ENCODE measurements at places on chromosomes 13 and 19.
A peak's percentile ranks its signal among the peaks of the same experiment; 100 is the strongest.

- no peak for DNase-seq
Observed at GRCh38 chr19:35052599-35053190, 11.2 kb downstream of the HPN start.

GRCh38 chr13:64849196-64849595 is 2380.9 kb downstream of the PCDH9 start:
- DNase-seq, result no peak

- DNase-seq, result no peak
Observed at GRCh38 chr13:77980592-77980991, 62.0 kb upstream of the EDNRB start.

GRCh38 chr13:28099396-28100149 is 803 bp downstream of the FLT3 start:
- no peak for DNase-seq

DNA sequence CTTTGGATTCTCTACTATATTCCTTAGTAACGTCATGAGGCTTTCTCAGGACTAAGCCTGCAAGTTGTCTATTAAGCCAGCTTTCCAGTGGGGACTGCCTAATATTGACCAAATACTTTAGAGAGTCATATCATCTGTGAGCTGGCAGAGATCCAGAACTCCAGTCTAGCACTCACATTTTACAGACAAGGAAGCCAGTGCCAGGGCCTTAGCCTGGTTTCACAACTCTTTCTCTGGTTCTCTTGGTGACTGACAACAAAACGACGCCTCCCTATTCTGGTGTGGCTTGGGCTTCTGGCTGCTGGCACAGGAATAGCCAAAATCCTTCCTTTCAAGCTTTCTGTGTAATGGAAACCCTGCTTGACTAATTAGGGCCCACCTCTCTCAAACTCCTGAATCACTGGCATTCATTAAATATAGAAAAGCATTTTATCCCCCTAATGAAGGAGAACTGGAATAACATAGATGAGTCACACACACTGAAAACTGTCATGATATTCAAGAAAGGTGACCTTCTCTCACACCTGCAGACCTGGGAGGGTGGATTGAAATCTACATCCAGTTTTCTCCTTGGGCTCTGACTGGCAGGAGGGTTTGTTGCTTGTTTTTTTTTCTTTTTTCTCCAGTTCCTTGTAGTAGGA is 75.2 kb upstream of the UBL3 start:
- peak; percentile 4 for DNase-seq

GRCh38 chr13:22169473-22169872 is 498.6 kb downstream of the FGF9 start:
- DNase-seq, result no peak

GRCh38 chr19:45142726-45143110 is 18.1 kb downstream of the NKPD1 start:
- no peak for DNase-seq

DNA sequence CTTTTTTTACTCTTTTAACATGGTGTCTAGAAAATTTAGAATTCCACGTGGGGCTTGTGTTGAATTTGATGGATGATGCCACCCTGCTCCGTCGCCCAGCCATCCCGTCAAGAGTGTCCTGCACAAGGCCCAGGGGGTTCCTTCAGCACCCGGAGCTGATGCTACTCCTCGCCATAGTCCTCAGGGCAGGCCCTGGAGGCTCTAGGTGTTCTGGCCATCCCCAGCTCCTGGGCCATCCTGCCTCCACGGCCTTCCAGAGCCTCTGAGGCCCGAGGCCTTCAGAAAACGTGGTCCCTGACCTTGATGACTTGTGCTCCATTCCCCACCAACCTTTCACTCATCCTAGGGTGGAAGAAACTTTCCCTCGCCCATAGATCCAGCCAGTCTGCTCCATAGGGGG is 3.3 kb downstream of the AKT1S1 start:
- DNase-seq, result no peak

- DNase-seq, result no peak
Observed at GRCh38 chr13:99228737-99229691, 28.4 kb downstream of the UBAC2 start.

GRCh38 chr19:28217022-28217421 is 995.9 kb downstream of the UQCRFS1 start:
- DNase-seq, result no peak

GRCh38 chr19:11880598-11880997 is 7.0 kb upstream of the ZNF69 start:
- DNase-seq, result no peak

- no peak for DNase-seq
Observed at GRCh38 chr19:41530761-41531301, 45.1 kb upstream of the CEACAM21 start.

GRCh38 chr19:14529254-14530004 is at the start of gene TECR:
TSS of gene TECR (plus strand) at chr19:14529594. CDS start at chr19:14529697, 103 bp downstream.
- DNase-seq, result peak; percentile 98

- DNase-seq, result no peak
Observed at GRCh38 chr13:37109051-37109678, 3.7 kb upstream of the CSNK1A1L start.

- no peak for DNase-seq
Observed at GRCh38 chr13:101572456-101572855, 120.0 kb downstream of the ITGBL1 start.

- DNase-seq, result no peak
Observed at GRCh38 chr13:97353927-97354675, 79.9 kb upstream of the RAP2A start.

- DNase-seq, result no peak
Observed at GRCh38 chr19:49746206-49746958, 16.7 kb downstream of the TSKS start.

DNA sequence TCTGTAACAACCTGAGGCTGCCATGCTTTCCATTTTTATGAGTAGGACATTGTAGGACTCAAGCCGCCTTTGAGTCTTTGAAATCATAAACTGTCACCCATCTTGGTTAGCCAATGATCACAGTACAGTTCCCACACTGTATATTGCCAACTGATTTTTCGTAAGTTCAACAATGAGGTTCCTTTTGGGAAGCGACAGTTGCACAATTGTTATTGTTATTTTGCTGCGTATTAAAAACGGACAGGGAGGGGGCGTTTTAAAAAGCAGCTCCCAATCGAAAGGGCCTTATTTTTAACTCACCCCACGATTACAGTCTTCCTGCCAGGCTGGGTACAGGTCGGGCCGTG is 601 bp downstream of the SLC46A3 start:
- DNase-seq, result no peak

GRCh38 chr19:38862321-38863059 is 12.7 kb upstream of the HNRNPL start:
- peak; percentile 44 for DNase-seq

- no peak for DNase-seq
Observed at GRCh38 chr13:108427355-108427754, 157.8 kb downstream of the TNFSF13B start.

Measured in NCI-H2107 (cell line).